ENCODE measurements at places on chromosomes 4 and X.

- no peak for ATAC-seq
Observed at GRCh38 chr4:23455456-23456158, 434.2 kb downstream of the PPARGC1A start.

DNA sequence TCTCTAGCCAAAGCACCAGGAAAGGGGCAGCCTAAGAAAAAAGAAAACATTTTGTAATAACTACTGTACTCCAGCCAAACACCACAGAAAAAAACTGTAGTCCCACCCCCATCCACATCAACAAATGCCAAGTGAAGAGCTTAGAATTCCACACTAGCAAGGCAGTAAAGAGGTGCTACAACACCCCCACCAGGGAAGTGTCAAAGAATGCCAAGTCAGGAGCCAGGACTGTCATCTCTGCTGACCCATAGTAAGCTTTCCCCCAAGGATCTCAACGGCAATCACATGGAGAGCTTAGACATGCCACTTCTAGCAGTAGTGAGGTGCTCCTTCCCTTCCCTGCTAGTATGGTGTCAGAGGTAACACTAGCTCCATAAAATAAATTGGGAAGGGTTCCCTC, 34.4 kb upstream of the CCDC160 start:
- no peak for ATAC-seq

DNA sequence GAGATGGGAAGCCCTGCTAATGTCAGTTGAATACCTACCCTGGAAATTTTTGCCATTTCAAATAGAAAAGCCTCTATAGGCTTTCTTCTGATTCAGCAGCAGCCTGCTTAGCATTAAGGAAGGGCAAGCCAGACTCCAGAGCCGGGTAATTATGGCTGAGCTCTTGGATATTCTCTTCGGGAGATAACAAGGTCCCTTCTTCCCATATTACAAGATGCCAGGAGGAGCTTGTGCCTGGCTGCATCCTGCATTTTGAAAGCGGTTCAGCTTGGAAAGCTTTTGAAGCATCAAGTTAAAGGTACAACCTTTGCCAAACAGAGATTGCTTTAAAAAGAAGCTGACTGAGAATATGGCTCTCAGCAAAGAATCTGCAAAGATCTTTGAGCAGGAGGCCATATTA, 399.6 kb upstream of the RPS6KA3 start:
- no peak for ATAC-seq

DNA sequence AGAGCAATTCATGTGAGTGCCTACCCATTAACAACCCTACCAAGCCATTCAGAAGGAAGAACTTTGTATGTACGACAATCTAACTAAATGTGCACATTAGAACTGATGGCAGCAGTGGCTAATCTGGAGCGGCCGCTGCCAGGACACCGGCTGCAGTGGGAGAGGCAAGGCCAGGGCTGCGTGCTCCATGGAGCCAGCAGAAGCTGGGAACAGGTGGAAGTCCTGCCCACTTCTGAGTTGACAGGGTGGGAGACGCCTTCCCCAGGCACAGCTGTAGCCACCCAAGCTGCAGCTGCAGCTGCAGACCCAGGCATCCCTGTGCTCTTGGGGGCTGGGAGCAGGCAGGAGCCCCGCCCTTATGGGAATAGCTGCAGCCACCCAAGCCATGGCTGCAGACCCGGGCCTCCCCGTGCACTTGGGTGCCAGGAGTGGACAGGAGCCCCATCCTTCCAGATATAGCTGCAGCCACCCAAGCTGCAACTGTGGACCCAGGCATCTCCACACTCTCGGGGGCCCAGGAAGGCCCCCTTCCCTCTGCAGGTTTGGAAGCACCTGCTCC, 79.1 kb upstream of the DDX60 start:
- ATAC-seq = no peak
